Osteocyte (in vitro differentiated cells): ENCODE measurements at places on chromosomes 16 and 17.

DNA sequence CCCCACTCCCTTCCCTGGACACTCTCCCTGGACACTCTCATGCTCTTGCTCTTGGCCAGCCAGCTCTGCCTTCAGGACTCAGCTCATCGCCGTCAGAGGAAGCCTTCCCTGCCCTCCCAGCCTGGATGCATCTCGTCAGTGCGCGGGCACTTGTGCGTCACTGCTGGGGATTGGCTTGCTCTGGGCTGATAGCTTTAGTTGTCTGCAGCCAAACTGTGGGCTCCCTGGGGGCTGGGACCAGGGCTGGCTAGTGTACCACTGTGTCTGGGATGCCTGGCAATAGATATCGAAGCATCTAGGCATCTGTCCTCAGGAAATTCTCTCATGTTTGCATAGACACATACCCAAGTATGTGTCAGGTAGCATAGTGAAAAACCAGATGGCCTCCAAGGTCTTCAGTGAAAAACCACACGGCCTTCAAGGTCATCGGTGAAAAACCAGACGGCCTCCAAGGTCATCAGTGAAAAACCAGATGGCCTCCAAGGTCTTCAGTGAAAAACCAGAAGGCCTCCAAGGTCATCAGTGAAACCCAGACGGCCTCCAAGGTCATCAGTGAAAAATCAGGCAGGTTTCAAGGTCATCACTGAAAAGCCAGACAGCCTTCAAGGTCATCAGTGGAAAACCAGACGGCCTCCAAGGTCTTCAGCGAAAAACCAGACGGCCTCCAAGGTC lies 72.0 kb downstream of the CMIP start:
- no peaks in the 10 kb centered on the region for H3K36me3 ChIP-seq
- H3K27me3 ChIP-seq = no peaks in the 10 kb centered on the region
- no peak overlapping the region for H3K4me3 ChIP-seq
- peak overlapping the region; percentile 21 for H3K27ac ChIP-seq
- H3K4me1 ChIP-seq = peaks cover 62% of the 10 kb centered on the region

GRCh38 chr17:4607773-4608187 lies 23.5 kb downstream of the SMTNL2 start:
- peak overlapping the region; percentile 92 for H3K27ac ChIP-seq
- no peak for DNase-seq
- peaks cover 49% of the 10 kb centered on the region for H3K4me1 ChIP-seq

DNA sequence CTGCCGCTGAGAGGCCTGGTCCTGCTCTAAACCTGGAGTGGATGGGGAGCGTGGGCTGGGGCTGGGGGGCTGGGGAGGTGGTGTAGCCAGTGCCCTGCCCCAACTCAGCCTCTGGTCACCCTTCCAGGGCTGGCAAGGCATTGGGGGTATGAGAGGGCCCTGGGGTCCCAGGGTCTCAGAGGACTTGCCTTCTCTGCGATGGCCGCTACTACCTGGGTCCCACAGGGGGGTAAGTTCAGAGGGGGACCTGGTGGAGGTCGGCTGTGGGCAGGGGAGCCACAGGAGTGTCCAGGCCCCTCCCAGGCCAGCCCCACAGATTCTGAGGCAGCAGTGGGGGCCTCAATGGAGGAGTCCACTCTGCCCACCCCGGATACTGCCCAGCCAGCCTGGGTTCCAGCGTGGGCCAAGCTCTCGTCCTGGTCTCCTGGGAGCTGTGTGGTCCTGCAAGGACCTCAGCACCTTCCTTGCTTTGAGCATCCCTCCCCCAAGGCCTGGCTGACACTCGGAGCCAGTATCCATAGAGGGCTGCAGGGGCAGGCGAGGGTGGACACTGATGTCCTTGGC lies 20.5 kb downstream of the JPH3 start:
- H3K36me3 ChIP-seq = no peaks in the 10 kb centered on the region
- H3K27ac ChIP-seq = no peak overlapping the region
- no peaks in the 10 kb centered on the region for H3K4me1 ChIP-seq
- H3K27me3 ChIP-seq = peaks cover 8% of the 10 kb centered on the region

DNA sequence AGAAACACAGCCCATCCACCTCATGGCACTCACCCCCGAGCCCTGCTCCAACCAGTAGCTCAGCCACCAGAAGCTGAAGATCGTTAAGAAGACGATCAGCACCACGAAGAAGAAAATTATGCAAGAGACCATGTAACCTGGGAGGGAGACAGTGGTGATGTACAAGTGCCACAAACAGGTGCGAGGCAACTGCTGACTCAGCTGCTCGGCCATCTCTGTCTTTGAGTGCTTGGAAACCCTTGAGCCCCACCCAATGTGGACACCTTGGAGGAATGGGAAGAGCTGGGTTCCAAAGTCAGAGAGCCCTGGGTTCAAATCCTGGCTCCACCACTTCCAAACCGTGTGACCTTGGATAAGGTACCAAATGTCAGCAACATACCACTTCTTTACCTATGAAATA lies 38.1 kb upstream of the ABCC12 start:
- H3K27me3 ChIP-seq = peaks cover 19% of the 10 kb centered on the region
- DNase-seq = no peak
- no peaks in the 10 kb centered on the region for H3K36me3 ChIP-seq
- no peak overlapping the region for H3K27ac ChIP-seq
- peaks cover 7% of the 10 kb centered on the region for H3K4me1 ChIP-seq

GRCh38 chr16:660459-661183 lies 7.3 kb upstream of the RHOT2 start:
- peak overlapping the region; percentile 57 for H3K27ac ChIP-seq
- peaks cover 5% of the 10 kb centered on the region for H3K4me1 ChIP-seq
- H3K27me3 ChIP-seq = no peaks in the 10 kb centered on the region
- H3K36me3 ChIP-seq = peaks cover 2% of the 10 kb centered on the region
- no peak for DNase-seq

- H3K36me3 ChIP-seq = no peaks in the 10 kb centered on the region
- H3K4me3 ChIP-seq = no peak overlapping the region
Observed at GRCh38 chr16:77613095-77613494, 109.2 kb upstream of the NUDT7 start.

- H3K4me3 ChIP-seq = no peak overlapping the region
- DNase-seq = no peak
- H3K27ac ChIP-seq = no peak overlapping the region
- H3K4me1 ChIP-seq = peaks cover 11% of the 10 kb centered on the region
Observed at GRCh38 chr17:29625037-29625750, 2.5 kb upstream of the CORO6 start.

GRCh38 chr16:81521141-81521626 lies 76.6 kb downstream of the CMIP start:
- no peak overlapping the region for H3K27ac ChIP-seq
- H3K36me3 ChIP-seq = no peaks in the 10 kb centered on the region
- no peak overlapping the region for H3K4me3 ChIP-seq
- peaks cover 39% of the 10 kb centered on the region for H3K4me1 ChIP-seq

DNA sequence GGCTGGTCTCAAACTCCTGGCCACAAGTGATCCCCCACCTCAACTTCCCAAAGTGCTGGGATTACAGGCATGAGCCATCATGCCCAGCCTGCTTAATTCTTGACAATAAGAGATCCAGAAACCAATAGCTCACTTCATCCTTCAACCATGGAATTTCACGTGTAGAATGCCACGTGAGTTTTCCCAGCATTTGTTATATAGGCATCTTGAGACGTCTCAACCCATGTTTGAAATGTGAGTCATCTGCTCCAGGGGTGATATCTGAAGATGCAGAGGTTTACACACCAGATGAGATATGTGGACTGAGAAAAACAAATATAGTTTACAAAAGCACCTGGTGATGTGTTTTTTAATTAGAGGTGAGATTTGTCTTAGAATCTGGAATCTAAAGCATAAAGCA lies 7.1 kb downstream of the TEKT3 start:
- no peak for DNase-seq
- peaks cover 2% of the 10 kb centered on the region for H3K36me3 ChIP-seq
- H3K27me3 ChIP-seq = peaks cover 2% of the 10 kb centered on the region
- no peaks in the 10 kb centered on the region for H3K4me1 ChIP-seq
- H3K4me3 ChIP-seq = no peak overlapping the region

GRCh38 chr17:3946711-3947235 lies 17.5 kb downstream of the ATP2A3 start:
- no peak for DNase-seq
- no peak overlapping the region for H3K27ac ChIP-seq
- H3K36me3 ChIP-seq = no peaks in the 10 kb centered on the region
- peaks cover 8% of the 10 kb centered on the region for H3K4me1 ChIP-seq
- H3K4me3 ChIP-seq = no peak overlapping the region

GRCh38 chr17:8841844-8842243 lies 25.6 kb downstream of the PIK3R6 start:
- peaks cover 8% of the 10 kb centered on the region for H3K27me3 ChIP-seq
- H3K4me3 ChIP-seq = no peak overlapping the region
- no peaks in the 10 kb centered on the region for H3K36me3 ChIP-seq
- H3K4me1 ChIP-seq = no peaks in the 10 kb centered on the region
- no peak overlapping the region for H3K27ac ChIP-seq
- no peak for DNase-seq

DNA sequence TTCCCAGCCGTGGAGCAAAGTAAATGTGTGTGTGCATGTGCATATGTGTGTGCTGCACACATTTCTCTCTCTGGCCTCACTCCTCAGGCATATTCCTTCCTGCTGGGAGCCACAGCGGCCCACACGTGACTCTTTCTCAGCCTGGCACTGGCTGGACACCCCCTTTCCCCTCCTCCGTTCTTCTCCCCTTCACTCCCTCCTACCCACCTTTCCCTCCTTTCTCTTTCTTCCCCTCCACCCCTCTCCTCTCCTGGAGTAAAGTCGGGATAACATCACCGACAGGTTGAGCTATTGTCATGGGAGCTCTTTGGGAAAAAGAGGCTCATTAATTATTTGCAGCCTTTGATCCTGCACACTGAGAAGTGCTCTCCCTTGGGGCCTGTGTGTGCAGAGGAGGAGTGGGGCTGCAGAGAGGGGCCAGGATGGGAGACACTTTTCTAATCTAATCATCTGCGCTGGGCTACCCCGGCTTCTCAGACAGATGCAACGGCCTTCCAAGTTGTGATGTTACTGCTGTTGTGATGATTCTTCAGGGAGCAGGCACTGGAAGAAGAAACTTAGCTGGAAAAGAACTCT lies 126.3 kb upstream of the HSBP1 start:
- no peak for DNase-seq
- H3K27ac ChIP-seq = no peak overlapping the region
- no peaks in the 10 kb centered on the region for H3K27me3 ChIP-seq
- H3K4me3 ChIP-seq = no peak overlapping the region

GRCh38 chr17:2718150-2718938 lies 6.8 kb upstream of the CLUH start:
- H3K27ac ChIP-seq = no peak overlapping the region
- H3K4me1 ChIP-seq = peaks cover under 1% of the 10 kb centered on the region
- peaks cover 9% of the 10 kb centered on the region for H3K27me3 ChIP-seq
- no peaks in the 10 kb centered on the region for H3K36me3 ChIP-seq

DNA sequence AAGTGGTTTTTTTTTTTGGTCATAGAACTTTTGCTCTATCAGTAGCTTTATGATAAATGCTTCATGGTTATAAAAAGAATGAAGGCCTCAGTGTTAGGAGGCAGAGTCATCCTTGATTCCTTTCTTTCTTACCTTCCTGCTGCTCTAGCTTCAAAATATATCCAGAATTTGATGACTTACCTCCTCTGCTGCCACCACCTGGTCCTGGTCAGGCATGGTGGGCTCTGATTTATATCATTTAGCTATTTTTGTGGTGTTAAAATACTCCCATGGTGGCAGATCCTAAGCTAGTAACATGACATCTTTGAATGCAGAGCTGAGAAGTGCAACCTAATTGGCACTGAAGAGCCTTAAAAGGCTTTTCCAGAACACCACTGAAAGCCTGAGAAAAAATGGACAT lies 508.8 kb upstream of the CDH8 start:
- no peak for DNase-seq
- H3K36me3 ChIP-seq = no peaks in the 10 kb centered on the region
- H3K4me1 ChIP-seq = no peaks in the 10 kb centered on the region
- H3K4me3 ChIP-seq = no peak overlapping the region

GRCh38 chr17:73851091-73851490 lies 206.8 kb upstream of the SDK2 start:
- DNase-seq = no peak
- no peaks in the 10 kb centered on the region for H3K36me3 ChIP-seq
- no peaks in the 10 kb centered on the region for H3K4me1 ChIP-seq
- no peaks in the 10 kb centered on the region for H3K27me3 ChIP-seq
- H3K27ac ChIP-seq = no peak overlapping the region

DNA sequence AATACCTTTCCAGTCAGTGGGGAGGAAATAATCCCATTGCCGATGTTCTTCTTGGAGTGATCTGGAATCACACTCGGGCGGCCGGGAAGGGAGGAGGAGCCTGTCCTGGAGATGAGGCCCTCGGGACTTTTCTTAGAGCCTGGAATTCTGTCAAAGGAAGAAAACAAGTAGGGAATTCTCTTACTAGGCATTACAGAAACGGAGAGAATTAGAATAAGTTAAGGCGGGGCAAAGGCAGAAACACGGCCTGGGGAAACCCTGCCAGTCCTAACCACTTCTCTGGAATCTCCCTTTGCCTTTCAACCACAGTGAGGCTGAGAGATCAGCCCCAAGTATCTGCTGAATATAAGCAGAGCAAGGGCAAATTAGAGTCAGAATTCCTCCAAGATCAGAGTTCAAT lies 27.8 kb downstream of the USP36 start:
- no peak overlapping the region for H3K27ac ChIP-seq
- H3K4me3 ChIP-seq = no peak overlapping the region
- no peak for DNase-seq
- no peaks in the 10 kb centered on the region for H3K27me3 ChIP-seq
- no peaks in the 10 kb centered on the region for H3K4me1 ChIP-seq
- H3K36me3 ChIP-seq = peaks cover 51% of the 10 kb centered on the region

GRCh38 chr17:18948476-18949006 lies 3.4 kb upstream of the SLC5A10 start:
- H3K27ac ChIP-seq = no peak overlapping the region
- no peaks in the 10 kb centered on the region for H3K4me1 ChIP-seq
- H3K27me3 ChIP-seq = peaks cover 43% of the 10 kb centered on the region

GRCh38 chr16:73572135-73572828 lies 524.4 kb upstream of the ZFHX3 start:
- no peaks in the 10 kb centered on the region for H3K36me3 ChIP-seq
- no peak overlapping the region for H3K4me3 ChIP-seq
- H3K27me3 ChIP-seq = peaks cover 36% of the 10 kb centered on the region
- no peak for DNase-seq

DNA sequence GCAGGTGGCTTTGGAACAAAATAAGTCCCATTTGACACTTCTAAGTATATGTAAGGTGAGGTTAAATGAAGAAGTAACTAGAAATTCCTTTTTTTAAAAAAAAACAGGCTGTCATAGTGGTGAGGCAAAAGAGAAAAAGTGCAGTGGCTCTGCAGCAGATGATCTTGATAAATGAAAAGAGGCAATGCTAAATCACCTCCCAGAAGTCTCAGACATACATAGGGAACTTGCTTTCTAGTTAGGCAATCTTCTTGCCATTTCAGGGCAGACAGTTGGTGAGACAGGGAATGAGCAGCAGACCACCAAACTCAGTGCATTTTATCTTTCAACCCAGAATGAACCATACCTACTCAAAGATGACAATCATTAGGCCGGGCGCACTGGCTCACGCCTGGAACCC lies 90.8 kb downstream of the MYO1D start:
- DNase-seq = no peak
- H3K4me3 ChIP-seq = no peak overlapping the region
- no peaks in the 10 kb centered on the region for H3K27me3 ChIP-seq
- H3K4me1 ChIP-seq = no peaks in the 10 kb centered on the region
- H3K27ac ChIP-seq = no peak overlapping the region
- no peaks in the 10 kb centered on the region for H3K36me3 ChIP-seq
